ENCODE measurements at places on chromosomes 13 and 19.

- no peak for DNase-seq
Measured at GRCh38 chr13:77431449-77431848, 104.1 kb upstream of the SCEL start.

GRCh38 chr19:41352609-41353465 is 885 bp downstream of the TGFB1 start:
- peak; percentile 84 for DNase-seq

GRCh38 chr13:26726684-26727083 is 33.9 kb downstream of the GPR12 start:
- no peak for DNase-seq

DNA sequence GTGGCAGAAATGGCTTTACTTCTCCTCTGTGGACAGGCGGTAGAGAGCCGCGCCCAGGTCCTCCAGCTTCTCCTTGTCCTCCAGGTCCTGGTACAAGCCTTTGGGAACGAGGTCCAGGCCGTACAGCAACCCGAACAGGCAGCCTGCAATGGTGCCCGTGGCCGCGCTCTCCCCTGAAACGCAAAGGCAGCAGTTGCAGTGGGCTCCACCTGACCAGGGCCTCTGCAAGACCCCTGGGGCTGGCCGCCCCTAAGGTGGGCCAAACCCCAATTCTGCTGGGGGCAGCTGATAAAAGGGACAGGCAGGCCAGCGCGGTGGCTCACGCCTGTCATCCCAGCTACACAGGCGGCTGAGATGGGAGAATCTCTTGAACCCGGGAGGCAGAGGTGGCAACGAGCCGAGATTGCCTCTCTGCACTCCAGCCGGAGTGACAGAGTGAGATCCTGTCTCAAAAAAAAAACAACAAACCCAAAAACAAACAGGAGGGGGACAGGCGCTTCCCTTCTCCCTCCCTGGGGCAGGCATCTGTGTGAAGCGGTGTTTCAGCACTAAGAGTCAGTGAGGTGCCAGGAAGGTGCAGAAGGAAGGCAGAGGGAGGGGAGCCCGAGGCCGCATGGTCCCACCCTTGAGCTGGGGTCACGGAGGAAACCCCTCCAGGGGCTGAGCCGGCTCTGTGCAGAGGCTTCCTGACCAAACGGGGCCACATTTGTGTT is 30.3 kb downstream of the ADPRHL1 start:
- no peak for DNase-seq

GRCh38 chr13:113098162-113098732 is 7.3 kb upstream of the F7 start:
- no peak for DNase-seq

Measured in CD8-positive, alpha-beta T cell (primary cell).